ENCODE measurements at places on chromosomes 5 and 9. TPM values are rescaled to one million over a fixed set of nuclear protein-coding genes. Genes with fewer than 3 reads are reported as not detected.
A peak's percentile ranks its signal among the peaks of the same experiment; 100 is the strongest.

GRCh38 chr9:81669866-81670265, 19.5 kb downstream of the TLE1 start:
- no peak for DNase-seq

- no peak for DNase-seq
These were observed 17.1 kb downstream of the TMEM8B start for GRCh38 chr9:35845824-35846771.

DNA sequence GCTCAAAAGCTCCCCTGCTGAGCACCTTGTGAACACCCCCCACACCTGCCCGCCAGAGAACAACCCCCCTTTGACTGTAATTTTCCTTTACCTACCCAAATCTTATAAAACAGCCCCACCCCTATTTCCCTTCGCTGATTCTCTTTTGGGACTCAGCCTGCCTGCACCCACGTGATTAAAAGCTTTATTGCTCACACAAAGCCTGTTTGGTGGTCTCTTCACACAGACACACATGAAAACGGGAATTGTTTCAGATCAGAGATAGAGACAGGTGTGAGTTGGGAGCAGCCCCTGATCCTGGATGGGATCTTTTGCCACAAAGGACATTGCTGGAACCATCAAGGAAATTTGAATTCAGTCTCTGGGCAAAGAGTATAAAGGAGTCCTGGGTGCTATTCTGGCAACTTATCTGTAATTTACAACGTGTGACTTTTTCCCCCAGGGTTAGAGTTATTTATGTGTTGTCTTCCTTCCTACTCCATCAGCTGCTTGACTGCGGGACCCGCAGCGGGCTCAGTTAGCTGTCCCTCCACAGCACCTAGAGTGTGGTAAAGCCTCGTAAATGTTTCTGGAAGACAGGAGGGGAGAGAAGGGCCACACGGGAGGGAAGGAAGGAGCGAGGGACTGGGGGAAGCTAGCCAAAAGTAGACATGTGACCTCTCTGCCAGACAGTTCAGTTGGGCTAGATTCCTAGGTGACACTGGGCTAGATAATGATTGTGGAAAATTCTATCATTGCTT, 437.0 kb downstream of the ZNF608 start:
- no peak for DNase-seq

The NME5 gene
- not detected for total RNA-seq

DNA sequence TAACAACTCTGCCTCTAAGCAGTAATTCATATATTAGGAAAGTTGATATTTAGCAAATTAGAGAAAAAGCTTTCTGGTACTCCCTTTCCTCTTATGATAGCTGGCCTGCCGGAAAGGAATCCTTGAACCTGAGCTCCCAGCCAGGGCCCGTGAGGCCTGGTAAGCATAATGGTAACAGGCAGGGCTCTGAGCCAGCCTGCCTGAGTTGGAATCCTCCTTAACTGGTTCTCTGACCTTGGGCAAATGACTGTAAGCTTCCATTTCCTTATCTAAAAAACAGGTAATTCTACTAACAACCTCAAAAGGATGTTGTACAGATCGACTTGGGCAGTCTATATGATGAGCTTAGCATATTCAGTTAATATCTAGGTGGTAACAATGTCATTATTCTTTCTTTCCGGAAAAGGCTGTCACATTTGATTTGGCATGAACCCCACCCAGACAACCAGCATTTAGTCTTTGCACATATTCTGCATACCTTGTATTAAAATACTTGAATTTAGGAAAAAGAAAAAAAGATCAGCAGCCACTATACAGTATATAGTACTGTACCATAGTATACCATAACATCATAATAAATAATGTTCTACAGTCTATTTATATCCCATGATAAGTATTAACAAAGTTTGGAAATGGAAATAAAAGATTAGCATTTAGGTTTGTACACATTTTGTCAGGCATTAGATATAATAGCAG, 55.7 kb upstream of the MAP3K1 start:
- DNase-seq = no peak

- no peak for DNase-seq
These were observed 133.0 kb upstream of the EFNA5 start for GRCh38 chr5:107803728-107804127.

DNA sequence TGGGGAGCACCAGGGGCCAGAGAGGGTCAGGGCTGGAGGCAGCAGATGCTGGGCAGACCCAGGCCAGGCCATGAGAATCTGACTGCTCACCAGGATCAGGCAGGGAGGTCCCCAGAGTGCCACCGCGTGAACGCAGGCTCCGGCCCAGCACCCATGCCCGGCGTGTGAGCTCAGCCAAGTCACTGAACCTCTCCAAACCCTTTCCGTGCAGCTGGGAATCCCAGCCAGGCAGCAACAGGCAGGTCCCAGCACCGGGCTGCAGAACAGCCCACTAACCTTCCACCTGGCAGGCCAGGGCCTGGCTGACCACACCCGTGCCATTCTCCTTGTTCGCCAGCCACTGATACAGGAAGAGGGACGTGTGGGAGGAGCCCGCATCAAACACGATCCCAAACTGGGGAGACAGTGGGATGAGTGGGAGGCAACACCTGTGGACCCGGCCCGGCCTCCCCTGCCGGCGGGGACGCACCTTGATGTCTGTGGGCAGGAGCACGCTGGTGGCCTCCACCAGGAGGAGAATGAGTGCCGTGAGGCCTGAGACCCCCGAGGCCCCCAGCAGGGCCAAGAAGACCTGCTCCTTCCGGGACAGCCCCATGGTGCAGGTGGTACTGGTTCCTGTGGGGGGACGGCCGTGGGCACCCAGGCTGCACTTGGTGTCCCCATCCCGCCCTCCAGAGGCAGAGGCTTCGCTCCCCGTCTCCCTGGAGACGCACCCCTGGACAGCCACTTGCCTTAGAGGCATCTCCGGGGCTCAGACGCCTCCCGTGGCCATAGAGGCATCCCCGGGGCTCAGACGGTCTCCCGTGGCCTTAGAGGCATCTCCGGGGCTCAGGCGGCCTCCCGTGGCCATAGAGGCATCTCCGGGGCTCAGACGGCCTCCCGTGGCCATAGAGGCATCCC, 3.2 kb downstream of the ENTPD8 start:
- peak; percentile 39 for DNase-seq

The CNTFR gene
- not detected for total RNA-seq

The MEIKIN gene
- total RNA-seq = not detected
